Astrocyte of the cerebellum (primary cell): ENCODE measurements at places on chromosomes 4 and X.

GRCh38 chr4:62806816-62807215 is 1602.4 kb downstream of the TECRL start:
- no peak for DNase-seq

- DNase-seq: no peak
Observed at GRCh38 chrX:152991123-152991522, 2.8 kb downstream of the PNMA5 start.

DNA sequence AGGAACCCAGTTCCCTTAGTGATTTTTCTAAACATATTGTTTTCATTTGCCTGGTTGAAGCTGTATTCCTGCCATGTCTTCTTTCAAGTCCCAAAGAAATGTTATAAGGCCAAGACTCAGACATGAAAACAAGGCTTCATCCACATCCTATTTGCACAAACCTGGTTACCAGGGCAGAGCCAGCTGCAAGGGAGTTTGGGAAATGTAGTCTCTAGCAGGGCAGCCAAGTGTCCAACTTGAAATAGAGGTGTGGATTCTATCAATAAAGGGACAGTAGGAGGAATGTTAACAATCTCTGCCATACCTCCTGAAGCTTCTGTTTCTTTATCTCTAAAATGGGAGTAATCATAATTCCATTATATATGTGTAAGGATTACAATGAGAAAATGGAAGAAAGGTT is 56.6 kb downstream of the INTS12 start:
- no peak for DNase-seq

DNA sequence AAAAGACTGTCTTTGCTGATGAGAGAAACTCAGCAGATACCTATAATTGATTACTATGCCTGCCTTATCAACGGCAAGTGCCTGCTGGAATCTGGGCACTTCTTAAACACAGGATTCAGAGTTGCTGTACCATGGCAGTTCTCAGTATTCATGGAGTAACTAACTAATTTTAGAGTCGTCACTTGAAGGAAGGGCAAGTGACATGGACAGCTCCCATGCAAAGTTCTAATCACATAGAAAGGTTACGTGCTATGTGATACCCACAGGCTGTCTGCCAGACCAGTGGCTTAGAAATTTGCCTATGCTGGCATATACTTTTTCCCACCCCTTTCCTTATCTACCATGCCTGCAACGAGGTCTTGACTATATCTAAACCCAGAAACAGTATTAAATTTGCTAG is 931.1 kb upstream of the TENM3 start:
- DNase-seq: no peak

DNA sequence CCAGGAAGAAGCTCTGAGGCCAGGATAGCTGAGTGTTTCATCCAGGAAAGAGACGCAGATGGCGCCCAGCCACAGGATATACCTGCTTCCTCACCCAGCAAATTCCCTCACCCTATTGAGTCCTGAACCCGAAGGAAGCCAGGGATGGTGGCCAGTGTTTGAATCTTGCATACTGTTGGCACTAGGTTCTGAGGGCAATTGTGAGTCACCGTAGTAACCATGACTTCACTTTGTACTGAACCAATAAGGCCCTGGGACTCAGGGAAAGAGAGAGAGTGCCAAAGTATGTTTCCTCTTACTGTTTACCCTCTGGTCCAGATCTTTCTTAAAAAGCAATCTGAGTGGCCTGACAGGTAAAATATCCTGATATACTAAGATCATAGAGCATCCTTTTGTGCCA is 25.6 kb upstream of the SMIM10L2A start:
- DNase-seq: no peak

- no peak for DNase-seq
Observed at GRCh38 chr4:38463268-38463958, 200.6 kb upstream of the KLF3 start.

GRCh38 chr4:81350040-81350439 is 121.7 kb downstream of the RASGEF1B start:
- DNase-seq: no peak

- no peak for DNase-seq
Observed at GRCh38 chrX:17553961-17554482, 179.0 kb downstream of the NHS start.

GRCh38 chr4:177582992-177583391 is 140.8 kb upstream of the AGA start:
- no peak for DNase-seq

DNA sequence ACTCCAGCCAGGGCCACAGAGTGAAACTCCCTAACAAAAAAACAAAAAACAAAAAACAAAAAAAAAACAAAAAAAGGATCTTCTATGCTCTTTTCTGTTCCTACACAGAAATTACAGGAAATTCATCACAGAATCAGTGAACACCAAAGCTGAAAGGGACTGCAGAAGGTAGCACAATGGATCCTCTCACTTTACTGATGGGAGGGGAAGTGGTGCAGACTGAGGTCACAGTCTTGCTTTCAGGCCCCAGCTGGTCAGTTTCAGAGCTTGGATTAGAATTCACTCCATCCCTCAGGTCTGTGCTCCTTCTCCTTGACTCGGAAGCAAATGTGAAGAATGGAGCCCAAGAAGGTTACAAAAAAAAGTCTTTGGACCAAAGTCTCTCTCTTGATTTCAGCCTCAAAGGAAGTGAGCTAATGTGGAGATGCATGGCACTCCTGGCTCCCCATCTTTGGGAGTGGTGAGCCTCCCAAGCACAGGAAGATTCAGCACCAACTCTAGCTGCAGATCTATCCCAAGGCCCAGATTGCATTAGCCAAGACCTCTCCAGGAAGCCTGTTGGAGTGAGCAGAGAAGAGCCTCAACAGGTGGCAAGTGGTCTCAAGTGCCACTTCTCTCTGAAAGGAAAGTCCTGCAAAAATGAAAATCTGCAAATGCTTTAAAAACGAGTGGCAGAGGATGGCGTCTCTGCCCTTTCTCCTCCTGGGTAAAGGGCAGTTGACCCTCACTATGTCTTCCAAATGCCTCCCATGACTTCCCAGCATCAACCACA is 176.0 kb downstream of the MAML3 start:
- DNase-seq: no peak

- DNase-seq: no peak
Observed at GRCh38 chrX:136765821-136766356, 14.8 kb downstream of the ARHGEF6 start.

GRCh38 chr4:81257816-81258215 is 42.8 kb upstream of the PRKG2 start:
- DNase-seq: no peak

- DNase-seq: no peak
Observed at GRCh38 chr4:168051526-168051925, 40.8 kb upstream of the ANXA10 start.

- DNase-seq: no peak
Observed at GRCh38 chr4:168633496-168633895, 136.6 kb downstream of the PALLD start.

GRCh38 chr4:101183666-101184373 is 163.5 kb downstream of the PPP3CA start:
- DNase-seq: no peak

DNA sequence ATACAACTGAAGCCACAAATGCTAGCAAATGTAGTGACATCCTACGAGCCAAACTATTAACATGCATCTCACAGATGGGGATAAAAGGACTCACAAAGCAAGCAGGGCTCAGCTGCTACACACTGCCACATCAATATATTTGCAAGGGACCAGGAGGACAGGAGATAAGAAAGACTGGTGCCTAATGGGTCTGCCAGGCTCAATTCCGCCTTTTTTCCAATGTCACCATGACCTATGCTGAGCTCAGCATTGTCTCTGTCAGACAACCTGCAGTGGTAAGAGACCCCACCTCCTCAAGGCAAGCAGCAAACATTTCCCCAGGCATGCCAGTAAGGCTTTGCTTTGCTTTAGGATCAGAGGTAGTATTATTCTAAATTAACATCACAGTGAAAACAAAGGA is 435 bp downstream of the DCX start:
- no peak for DNase-seq

DNA sequence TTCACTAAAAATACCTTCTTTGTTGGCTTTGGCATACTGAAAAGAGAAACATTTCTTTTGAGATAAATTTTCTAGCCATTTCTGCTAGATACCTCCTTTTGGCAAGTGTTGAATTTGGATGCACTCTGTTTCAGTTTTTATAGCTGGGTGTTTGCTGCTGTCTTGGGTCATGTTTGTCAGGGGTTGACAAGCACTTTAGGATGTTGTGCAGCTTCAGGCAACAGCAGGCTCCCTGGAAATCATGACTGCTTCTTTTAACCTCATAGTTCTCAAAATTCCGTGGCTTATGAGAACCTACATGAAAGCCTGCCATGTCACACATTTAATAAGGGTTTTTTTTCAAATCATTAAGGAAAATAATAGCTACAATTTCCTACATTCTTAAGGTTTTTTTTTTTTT is 36.7 kb downstream of the CCSER1 start:
- DNase-seq: no peak

DNA sequence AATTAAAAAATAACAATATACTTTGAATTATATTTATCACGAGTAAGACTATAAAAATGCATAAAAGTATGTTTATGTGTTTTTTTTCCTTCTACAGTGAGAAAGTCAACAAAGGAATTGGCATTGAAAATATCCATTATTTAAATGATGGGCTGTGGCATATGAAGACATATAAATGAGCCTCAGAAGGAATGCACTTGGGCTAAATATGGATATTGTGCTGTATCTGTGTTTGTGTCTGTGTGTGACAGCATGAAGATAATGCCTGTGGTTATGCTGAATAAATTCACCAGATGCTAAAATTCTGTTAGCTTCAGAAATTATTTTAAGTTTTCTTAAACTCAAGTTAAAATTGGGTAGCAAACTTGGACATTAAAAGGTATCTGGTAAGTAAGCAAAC is 8.2 kb downstream of the MCTS1 start:
- DNase-seq: no peak

- no peak for DNase-seq
Observed at GRCh38 chr4:189869236-189869635, 71.4 kb upstream of the FRG1 start.

DNA sequence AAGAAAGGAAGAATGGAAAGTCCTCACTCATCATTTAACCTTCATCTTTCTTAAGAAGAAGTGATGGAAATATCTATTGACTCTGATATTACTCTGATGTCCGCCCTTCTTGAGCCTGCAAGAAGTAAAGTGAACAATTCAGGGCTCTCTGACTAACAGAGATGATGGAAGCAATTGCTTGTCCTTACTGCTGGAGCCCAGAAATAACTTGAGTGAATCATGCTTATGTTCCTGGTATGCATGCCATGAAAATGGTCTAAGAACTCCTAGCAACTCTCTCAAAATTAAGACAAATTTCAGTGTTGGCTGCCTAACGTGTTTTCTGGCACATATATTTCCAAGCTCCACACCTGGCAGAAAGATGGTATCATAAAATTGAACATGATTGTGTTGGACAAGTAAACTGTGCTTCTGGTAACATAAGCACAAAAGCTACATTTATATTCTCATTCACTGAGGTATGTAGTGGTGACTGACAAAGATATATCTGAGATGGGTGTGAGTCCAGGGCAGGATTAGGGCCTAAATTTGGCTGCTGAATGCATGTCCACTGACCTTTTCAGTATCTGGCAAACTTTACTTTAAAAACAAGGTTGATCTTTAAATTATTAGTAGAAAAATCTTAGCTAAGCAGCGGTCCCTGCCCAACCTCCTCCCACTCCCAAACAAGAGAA is 109.2 kb upstream of the OTUD4 start:
- no peak for DNase-seq

- peak; percentile 83 for DNase-seq
Observed at GRCh38 chr4:118280501-118281218, 72.1 kb downstream of the PRSS12 start.

GRCh38 chr4:182604161-182604622 is 313.0 kb downstream of the DCTD start:
- DNase-seq: peak; percentile 11

DNA sequence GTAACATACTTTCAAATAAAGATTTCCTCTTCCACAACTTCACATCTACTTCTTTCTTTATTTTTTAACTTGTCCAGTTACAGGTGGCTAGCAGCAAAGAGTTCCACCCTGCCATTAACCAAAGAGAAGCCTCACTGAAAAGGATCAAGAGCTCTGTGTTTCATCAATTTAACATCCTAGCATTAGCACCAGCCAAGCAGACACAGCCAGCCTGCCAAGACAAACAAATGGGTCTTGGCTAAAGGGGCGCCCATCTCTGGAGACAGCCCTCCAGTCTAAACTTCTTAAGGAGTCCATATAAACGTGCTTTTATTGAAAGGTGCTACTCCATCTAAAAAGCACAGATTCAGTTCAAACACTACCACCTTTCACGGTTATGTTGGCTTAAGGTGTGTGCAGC is 105.3 kb downstream of the ADAMTS3 start:
- no peak for DNase-seq

- DNase-seq: no peak
Observed at GRCh38 chr4:37892641-37893040, 1.8 kb downstream of the TBC1D1 start.

DNA sequence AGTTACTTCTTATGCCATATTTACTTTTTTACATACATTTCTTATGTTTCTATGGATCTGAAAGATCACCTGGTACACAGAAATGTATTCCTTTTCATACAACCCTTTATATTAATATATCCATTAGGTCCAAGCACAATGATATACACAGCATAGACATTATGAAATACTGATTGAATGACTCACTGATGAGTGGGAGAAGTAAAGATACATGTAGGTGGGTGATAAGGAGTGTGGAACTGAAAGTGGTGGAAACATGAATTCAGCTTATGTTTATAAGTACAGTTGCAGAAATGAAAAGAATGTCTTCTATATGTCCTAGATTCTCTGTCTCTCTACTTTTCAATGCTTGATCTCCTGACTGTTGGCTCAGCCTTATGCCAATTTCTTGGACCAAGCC is 87.9 kb downstream of the YIPF7 start:
- no peak for DNase-seq

- DNase-seq: no peak
Observed at GRCh38 chrX:77444545-77444944, 2.6 kb upstream of the FGF16 start.

- DNase-seq: no peak
Observed at GRCh38 chrX:118562582-118563164, 67.1 kb downstream of the DOCK11 start.

DNA sequence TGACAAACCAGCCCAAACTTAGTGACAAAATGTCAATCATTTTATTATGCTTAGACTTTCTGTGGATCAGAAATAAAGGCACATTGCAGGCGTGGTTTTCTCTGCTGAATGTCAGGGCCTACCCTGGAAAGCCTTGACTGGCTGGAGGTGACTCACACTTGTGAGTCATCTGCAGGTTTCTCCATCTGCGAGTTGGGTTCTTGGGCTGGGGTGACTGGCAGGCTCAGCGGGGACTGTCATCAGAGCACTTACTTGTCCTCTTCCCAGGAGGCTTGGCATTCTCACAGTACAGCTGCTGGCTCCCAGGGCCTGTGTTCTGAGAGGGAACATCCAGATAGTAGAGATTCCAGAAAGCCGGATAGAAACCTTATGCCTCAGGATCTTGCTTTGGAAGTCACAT is 153.8 kb upstream of the AGA start:
- peak; percentile 22 for DNase-seq
